GM23248 (cell line): ENCODE measurements at places on chromosomes 7 and 10. TPM values are rescaled to one million over a fixed set of nuclear protein-coding genes. Genes with fewer than 3 reads are reported as not detected.
A peak's percentile ranks its signal among the peaks of the same experiment; 100 is the strongest.

Gene BTBD16
- total RNA-seq, result not detected in 2 replicates

DNA sequence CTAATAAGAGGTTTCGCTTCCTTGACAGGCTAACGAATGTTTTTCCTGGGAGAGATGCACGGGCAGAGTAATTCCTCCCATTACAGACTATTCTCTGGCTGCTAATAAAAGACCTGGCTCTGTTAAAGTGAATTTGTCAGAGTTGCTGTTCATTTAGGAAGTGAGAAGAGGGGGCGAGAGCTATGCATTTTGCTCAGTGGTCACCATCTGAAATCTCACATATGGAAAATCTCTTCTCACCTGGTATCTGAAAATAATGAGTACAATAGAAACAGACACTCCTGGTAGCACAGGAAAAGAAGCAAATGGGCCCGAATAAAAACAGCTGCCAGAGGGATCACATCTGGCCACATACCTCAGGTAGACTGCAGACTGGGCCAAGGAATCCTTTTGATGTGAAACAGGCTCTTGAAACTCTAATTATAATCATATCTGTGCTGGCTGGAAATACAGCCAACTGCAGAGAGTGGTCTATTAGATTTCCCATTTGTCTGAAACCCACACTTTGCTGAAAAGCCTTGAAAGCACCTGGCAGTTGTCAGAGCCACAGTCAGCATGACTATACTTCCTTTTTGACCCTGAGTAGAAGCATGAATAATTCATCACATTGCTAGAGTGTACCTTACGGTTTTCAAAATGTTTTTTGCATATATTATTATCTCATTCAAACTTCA lies 33.6 kb downstream of the AOAH start:
- DNase-seq, result no peak

Gene NDUFB8
- 123 and 124 TPM in 2 replicates for total RNA-seq

Gene HOXA7
- 3.4 and 6.6 TPM in 2 replicates for total RNA-seq

Gene SKIDA1
- total RNA-seq, result not detected in 2 replicates

- DNase-seq, result no peak
Observed at GRCh38 chr7:154183946-154184345, 131.7 kb downstream of the DPP6 start.

DNA sequence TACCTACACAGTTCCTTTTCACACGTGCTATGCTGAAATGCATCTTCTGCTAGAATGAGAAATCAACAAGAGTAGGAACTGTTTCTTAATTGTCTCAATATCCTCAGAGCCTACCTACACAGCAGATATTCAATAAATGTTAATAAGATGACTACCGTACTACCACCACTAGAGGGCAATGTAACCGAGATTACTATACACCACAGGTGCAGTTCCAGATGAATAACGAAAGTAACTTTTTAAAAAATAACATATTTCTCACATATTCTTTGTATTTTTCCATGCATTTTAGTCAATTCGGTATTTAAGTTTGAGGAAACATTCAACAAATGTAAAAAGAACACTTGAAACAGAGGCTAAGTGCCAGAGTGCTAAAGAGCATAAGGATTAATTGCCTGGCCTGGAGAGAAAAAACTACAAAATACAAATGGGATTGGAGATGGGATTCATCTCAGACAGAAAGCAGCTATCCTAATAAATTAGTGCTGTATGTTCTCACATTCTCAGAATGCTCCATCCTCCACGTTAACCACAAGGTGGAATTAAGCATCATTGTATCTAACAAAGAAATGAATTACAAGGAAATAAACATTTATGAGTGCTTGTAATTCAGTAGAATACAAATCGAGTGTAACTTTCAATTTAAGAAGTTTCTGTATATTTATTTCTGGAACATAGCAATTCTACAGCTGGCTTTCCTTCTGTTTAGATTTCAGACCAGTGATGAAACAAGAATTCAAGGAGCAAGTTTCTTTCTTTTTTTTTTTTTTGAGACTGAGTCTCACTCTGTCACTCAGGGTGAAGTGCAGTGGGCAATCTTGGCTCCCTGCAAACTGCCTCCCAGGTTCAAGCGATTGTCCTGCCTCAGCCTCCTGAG lies 20.3 kb upstream of the HECTD2 start:
- DNase-seq, result peak; percentile 81

- DNase-seq, result peak; percentile 72
Observed at GRCh38 chr7:30032310-30033125, 4.3 kb downstream of the PLEKHA8 start.

DNA sequence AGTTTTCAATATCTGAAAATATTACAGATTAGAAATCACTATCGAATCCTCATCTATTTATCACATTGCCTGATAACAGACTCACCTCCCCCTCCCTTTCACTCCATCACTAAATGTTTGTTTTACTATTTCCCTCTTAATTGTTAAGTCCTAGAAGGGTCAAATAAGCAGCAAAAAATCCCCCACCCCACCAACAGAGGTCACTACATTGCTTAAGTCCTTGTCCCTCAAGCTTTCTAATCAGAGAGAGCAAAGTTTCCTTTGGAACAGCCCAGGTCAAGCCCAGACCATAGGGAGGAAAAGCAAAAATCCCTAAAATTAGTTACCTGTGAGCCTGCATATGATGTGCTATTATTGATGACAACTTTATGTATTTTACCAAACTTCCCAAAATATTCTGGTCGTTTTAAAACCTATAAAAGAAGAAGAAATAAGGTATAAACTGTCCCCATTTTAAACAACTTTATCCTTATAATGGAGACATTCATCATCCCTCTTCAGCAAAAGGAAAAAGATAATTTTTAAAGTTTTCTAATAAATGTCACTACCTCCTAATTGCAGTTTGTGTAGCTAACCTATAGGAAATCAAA lies 95.0 kb downstream of the CNOT4 start:
- DNase-seq, result peak; percentile 55

DNA sequence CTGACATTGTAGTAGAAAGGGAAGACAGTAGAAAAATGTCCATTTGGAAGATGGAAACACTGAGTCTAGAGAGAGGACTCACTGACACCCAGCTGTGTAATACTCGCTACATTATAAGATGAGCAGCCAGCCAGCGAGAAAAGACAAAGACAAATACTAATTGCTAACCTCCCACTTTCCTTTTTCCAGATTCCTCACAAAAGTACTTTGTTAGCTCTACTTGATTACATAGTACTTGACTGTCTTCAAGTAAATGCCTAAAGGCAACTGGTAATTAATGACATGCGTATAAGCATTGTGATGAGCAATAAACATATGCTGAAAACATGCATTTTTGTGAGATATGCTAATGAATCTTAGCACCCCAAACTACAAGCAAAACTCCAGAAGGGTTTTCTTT lies 363.1 kb downstream of the GPAM start:
- no peak for DNase-seq

DNA sequence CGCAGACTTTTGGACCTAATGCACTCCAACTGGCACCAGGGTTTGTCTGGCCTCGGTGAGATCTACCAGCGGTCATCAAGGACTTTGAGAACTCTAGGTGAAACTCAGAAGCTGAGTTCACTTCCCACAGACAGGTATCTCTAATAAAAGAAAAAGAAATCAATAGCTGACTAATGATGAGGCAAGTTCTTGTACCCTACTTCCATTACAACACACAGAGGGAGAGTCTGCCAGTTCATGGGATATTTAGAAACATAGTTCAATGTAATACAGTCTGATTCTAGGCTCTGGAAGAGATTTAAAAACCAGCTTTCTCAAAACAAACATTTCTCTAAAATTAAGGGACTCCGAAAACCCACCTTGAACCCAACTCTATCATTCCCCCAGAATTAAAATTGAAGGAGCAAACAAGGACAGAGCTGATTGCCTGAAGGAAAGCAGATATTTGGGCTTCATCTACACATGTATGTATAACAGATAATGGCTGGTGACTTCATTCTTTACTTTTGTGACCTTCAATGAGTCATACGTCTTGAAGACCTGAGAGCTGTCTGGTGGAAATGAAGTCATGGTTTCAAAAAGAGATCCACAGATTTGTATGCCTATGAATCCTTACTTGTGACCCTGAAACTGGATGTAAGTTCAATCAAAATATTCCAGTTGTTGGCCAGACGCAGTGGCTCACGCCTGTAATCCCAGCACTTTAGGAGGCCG lies 2.7 kb upstream of the PNLIPRP1 start:
- no peak for DNase-seq

GRCh38 chr7:149662591-149663095 lies 110.7 kb downstream of the ZNF467 start:
- peak; percentile 72 for DNase-seq

- no peak for DNase-seq
Observed at GRCh38 chr10:73205890-73206289, 38.0 kb downstream of the FAM149B1 start.

DNA sequence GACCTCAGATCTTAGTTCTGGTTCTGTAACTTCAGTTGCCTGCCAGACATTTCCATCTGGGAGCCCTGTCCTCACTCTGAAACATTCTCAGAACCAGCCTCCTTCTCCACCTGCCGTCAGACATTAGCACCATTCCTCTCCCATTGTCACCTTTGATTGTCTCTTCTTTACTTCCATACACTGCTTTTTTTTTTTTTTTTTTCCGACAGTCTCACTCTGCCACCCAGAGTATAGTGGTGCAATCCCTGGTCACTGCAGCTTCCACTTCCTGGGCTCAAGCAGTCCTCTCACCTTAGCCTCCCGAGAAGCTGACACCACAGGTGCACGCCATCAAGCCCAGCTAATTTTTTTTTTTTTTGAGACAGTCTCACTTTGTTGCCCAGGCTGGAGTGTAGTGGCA lies 21.1 kb upstream of the HIPK2 start:
- DNase-seq, result no peak

DNA sequence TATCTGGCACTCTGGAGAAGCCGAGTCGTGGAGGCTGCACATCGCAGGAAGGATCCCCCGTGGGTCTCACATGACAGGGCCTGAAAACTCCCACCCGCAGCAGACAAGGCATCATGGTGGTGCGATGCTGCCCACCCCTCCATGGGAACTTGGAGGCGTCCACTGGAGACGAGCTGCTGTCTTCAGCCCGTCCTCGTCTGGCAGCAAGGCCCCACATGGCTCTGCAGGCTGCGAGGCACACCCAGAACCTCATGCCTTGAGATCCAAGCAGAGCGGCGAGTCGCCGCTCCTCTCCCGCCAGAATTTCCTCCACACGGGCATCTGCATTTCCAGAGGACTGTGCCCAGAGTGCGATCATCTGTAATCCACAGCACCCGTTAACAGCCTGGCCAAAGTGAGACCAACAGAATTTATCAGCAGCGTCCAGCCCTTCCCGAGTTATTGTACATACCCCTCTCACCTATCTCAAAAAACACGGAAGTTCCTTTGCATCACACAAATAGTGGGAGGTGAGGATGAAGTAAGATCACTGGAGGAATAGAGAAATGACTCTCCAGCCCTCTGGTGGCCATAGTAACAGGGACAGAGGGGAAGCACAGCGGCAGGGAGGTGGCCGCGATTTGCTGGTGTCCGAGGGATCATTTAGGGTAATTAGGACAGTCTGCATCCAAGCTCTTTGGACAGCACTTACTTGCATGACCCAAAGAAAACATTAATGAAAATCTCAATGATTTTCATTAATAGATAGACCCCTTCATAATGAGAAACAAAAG lies 292.4 kb downstream of the USP6NL start:
- no peak for DNase-seq

Gene MEOX2
- total RNA-seq, result not detected in 2 replicates

GRCh38 chr10:74460812-74461211 lies 309.8 kb downstream of the ADK start:
- peak; percentile 24 for DNase-seq
